ENCODE measurements at places on chromosomes 2 and 18.
A peak's percentile ranks its signal among the peaks of the same experiment; 100 is the strongest.

GRCh38 chr18:48832938-48833700, 117.6 kb downstream of the SMAD7 start:
- DNase-seq, result no peak

DNA sequence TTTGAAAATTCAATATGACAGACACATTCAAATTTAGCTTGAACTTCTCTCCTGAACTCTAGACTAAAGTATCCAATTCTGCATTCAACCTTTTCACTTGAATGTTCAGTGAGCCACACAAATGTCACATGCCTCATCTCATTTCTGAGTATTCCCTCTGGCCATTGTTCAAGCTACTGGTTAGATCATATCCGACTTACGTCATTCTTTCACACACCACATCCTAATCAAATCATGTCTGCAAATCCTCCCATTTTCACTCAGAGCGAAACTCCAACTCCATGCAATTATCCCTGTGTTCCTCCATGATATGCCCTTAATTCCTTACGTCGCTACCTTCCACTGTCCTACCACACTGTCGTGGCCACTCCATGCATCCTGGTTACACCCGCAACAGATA, 425.1 kb downstream of the CBLN2 start:
- no peak for DNase-seq

DNA sequence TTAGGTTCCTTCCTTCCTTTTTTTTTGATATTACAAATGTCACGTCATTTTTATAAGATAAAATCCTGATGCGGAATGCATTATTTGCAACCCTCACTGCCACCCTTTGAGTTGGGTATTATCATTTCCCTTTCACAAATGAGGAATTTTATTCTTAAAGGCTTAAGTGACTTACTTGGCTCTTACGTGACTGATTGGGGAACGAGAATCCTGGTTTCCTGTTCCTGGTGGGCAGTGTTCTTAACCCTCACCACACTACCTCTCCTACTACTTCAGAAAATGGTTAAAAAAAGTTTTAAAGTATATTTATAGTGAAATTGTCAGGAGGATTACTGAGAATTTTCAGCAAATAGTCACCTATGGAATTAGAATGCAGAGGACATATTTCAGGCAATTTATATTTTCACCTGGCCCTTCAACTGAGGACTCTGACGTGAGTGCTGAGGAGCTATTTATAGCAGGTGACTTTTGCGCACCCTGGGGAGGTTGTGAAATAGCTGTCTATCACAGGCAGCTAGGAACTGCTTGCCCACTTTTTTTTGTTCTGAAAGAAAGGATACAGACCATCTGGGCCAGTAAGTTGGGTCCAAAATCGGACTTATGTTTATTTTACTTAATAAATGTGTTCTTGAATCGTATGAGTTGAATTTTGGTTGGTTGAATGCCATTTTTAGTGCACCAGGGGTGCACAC, 18.7 kb upstream of the RASGRP3 start:
- no peak for DNase-seq

DNA sequence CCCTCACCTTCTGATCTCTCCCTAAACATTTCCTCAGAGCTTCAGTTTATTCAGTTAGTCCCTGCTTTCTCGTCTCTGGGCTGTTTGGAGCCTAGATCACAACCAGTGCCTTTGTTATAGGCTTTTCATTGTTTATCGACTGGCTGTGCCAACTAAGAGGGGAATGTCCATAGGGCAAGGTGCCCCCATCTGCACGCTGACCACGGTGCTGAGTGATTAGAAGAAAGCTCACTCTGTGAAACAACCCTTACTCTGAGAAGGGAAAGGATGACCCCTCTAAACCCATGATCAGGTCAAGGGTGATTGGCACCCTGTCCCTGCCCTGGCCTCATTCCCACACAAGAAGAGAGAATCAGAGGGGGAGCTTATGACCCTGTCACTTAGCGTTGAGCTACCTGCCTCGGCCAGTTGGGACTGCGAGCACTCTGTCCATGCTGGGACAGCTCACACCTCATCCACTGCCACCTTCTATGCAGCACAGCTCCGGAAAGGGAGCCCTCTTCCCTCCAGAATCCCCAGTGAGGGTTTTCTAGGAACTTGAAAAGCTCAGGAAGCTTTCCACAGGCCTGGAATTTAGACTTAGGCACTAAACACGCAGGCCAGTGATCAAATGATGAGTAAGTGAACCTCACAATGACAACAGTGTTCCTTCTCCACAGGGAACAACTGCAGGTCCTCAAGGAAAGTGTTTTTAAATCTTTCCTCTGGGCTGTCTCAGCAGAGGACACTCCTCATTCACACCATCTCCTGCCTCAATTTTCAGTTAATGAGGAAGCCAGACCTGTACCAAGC, 2.3 kb upstream of the ACTG2 start:
- no peak for DNase-seq

GRCh38 chr2:7953195-7953594, 728.7 kb upstream of the ID2 start:
- DNase-seq, result no peak

GRCh38 chr2:54629914-54630857, 93.3 kb upstream of the EML6 start:
- no peak for DNase-seq

DNA sequence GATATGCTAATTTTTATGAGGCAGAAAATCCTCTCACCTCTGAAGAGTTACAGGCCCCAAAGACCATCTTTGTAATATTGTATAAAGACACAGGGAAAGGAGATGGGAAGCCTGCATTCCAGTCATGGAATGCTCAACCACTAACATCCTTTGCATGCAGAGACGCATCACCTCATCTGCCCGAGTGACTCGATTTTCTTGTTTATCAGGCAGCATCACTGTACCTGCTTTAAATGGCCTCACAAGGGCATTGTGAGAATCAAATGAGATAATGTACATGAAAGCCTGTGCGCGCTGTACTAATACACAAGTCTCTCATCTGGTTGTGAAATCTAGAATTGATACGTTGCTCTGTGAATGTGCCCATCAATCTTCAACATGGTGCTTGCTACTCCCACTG, 10.2 kb upstream of the TMEM247 start:
- DNase-seq, result no peak

GRCh38 chr2:150938527-150938926, 323.1 kb downstream of the RBM43 start:
- DNase-seq, result no peak

GRCh38 chr2:40448476-40449079, 3.3 kb downstream of the SLC8A1 start:
- DNase-seq, result no peak

DNA sequence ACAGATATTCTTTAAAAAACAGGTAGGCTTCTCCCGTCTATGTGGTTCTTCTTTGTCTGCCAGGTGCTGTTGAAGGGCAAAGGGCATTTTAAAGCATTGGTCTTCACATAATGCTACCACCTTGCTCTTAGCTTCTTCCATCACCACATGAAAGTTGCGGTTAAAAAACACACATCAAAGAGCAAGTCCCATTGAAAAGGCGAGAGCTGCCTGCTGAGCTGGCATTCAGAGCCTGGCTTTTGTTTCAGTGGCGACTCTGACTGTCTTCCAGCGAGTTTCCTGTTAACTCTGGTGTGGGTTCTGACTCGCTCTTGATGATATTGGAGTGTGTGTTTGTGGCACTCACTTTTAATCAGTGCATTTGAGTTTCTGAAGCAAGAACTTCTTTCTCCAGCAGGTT, 624.9 kb upstream of the FANCL start:
- peak; percentile 73 for DNase-seq

DNA sequence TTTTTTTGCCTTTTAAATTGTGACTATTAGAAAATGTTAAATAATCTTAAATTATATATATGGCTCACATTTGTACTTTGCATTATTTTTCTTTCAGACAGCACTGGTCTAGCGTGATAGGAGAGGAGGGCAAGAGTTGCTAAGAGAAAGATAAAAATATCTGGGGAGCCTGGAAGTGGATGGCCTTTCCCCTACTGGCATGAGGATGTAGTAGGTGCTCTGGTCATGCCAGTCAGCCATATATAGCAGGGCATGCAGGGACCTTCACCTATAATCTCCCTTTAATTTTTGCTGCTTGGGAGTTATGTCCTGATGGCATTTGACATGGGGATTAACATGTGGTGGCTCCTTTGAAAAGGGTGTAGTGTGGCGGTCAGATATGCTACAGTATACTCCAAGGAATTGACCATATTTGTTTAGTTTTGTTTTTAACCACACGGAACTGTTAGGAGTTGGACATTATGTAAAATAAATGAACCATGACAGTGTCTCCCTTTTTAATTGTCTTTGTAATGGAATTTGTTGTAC, 144.7 kb downstream of the BABAM2 start:
- DNase-seq, result no peak

DNA sequence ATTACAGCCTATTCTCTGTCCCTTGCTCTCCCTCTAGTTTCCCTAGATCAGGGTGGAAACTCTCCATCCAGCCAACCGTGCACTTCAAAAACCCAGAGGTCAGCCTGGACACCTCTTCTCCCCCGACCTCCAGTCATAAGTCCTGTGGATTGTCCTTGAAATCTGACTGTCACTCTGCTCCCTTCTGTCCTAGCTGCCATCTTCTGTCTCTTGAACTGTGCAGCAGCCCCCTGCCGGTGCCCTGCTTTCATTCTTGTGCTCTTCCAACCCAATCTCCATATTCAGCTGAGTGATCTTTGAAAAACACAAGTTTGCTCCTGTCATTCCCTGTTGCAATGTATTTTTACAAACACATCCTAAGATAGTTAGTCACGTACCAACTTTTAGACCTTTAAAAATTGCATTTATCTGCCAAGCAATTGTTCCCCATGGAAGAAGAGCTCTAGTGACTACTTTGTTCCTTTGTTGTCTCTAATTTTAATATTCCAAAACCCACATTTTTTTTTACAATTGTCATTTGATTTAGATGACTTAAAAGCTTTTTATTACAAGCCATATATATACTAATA, 254.3 kb downstream of the CAMKMT start:
- no peak for DNase-seq

- DNase-seq, result no peak
Observed at GRCh38 chr2:85199698-85200097, 66.5 kb downstream of the TCF7L1 start.

GRCh38 chr2:133736674-133737073, 168.4 kb upstream of the NCKAP5 start:
- no peak for DNase-seq

GRCh38 chr18:22585333-22585732, 167.6 kb upstream of the CTAGE1 start:
- no peak for DNase-seq

- no peak for DNase-seq
Observed at GRCh38 chr2:52518678-52519077, 1248.9 kb upstream of the CHAC2 start.

DNA sequence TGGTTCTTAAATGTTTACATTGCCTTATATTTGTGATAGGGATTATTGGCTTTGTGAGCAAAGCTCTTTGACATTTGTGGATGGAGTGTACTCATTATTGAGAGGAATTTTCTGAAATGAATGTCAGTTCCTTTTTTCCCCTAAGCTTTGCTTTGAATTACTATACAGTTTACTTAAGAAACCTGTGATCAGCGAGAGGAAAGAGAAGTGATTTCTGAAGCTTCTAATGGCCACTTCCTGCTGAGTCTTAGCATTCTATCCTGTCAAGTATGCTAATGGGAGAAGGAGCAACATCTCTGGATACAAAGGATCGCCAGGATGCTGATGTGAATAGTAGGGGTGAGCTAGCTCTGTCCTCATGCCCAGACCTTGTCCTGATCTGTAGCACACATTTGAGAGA, 47.8 kb upstream of the MGAT5 start:
- peak; percentile 48 for DNase-seq

DNA sequence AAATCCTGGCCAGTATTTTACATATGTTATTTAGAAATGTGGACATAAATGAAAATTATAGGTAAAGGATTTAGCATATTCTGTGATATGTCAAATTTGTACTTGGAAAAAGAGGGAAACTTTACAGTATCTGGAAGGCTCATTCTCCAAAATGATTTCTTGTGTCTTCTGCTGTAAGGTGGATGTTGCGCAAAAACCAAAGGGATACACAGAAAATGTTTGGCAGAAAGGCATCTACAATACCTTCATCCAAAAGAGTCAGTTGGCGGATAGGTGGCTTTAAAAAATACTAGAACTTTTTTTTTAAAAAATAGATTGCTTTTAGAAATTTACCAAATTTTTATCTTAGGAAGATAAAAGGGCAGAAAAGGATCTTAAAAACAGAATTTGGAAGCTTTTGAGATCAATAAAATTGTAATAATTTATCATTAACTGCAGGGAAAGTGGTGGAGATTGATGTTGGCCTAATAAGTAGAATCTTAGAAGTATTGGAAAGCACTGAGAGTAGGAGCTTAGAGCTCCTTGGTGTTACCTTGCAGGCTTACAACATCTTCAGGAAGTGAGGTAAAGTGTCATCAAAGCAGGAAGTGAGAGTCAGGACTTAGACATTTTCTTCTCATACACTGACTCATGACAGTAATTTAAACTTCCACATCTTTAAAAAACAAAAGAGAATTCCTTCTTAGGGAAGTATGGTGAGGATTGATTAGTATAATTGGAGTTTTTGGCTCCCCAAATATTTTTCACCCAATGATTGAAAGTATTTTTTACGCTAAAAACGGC, 2.1 kb downstream of the NABP1 start:
- DNase-seq, result no peak

DNA sequence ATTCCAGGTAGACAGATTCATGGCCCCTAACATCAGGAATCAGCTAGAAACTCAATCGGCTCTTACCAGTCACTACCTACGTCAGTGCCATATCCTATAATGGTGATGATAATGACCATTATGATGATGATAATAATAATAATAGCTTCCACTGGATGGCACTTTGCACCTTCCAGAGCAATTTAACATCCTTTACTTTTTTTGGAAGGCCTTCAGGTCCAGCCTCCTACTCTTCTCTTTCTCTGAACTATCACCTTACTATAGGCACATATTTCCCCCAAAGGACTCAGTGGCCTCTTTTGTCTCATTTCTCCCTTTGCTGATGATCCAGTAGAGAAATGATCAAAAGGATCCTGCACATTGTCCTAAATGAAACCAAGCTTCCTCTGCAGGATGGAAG, 56.0 kb downstream of the BCL11A start:
- no peak for DNase-seq

- DNase-seq, result no peak
Observed at GRCh38 chr2:69292256-69292655, 94.8 kb downstream of the GFPT1 start.

DNA sequence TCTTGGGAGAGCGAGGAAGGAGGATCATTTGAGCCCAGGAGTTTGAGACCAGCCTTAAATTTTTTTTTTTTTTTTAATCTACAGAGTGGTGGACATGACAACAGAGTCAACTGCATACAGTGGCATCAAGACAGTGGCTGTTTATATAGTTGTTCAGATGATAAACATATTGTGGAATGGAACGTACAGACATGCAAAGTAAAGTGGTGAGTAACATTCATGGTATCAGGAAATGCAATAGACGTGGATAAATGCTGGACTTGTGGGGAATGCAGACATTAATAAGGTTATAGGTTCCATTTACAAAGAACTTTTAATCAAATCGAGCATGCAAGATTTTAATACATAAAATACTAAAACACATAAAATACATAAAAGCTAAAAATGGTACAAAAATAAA, 11.9 kb downstream of the WDR43 start:
- no peak for DNase-seq

DNA sequence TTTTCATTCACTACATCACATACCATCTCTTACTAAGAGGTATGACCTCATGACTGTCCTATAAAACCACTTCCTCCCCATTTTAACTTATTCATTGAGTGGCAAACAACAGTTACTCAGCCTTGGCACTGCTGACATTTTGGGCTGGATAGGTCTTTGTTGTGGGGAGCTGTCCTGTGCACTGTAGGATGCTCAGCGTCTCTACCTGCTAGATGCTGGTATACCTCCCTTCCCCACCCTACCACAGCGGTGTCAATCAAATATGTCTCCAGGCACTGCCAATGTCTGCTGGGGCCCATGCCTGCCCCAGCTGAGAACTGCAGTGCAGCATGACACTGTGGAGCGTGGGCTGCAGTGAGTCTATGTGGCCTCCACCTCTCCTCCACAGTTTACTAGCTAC, 76.3 kb upstream of the MGAT4A start:
- DNase-seq, result no peak

Data from NT2/D1 (cell line).